ENCODE measurements at places on chromosomes 16 and 17.

GRCh38 chr17:9419932-9420453 is 155.6 kb downstream of the STX8 start:
- no peak for DNase-seq

DNA sequence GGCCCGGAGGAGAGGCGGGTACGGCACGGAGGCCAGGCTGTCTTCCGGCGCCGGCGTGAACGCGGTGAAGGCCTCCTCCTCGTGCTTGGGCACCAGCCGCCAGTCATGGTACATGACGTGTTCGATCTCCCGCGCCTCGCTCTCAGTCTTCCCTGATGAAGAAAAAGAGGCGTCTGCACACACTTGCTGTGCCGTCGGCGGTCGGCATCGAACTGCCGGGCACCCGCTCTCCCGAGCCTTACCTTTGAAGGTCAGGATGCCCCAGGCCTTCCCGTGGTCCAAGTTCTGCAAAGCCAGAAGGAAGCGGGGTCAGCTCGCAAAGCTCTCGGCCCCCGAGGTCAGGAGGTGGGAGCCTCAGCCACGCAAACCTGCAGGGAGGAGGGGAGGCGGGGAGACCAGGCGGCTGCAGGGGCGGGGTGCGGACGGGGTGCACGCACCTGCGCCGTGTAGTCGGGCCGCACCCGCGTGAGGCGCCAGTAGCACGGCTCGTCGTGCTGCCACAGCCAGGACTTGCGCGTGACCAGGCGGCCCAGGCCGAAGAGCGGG is at the start of gene EME2:
Gene EME2 (plus strand): TSS at position 449 of the 546 bp plus-strand sequence. CDS start 418 bp downstream, outside the sequence.
- DNase-seq: no peak

- no peak for DNase-seq
Observed at GRCh38 chr17:74778960-74779359, 2.8 kb upstream of the NAT9 start.

- no peak for DNase-seq
Observed at GRCh38 chr17:1638171-1638590, 7.4 kb downstream of the SCARF1 start.

- DNase-seq: no peak
Observed at GRCh38 chr16:60744198-60744597, 1292.0 kb downstream of the CDH8 start.

- no peak for DNase-seq
Observed at GRCh38 chr16:27337024-27337423, 23.2 kb downstream of the IL4R start.

DNA sequence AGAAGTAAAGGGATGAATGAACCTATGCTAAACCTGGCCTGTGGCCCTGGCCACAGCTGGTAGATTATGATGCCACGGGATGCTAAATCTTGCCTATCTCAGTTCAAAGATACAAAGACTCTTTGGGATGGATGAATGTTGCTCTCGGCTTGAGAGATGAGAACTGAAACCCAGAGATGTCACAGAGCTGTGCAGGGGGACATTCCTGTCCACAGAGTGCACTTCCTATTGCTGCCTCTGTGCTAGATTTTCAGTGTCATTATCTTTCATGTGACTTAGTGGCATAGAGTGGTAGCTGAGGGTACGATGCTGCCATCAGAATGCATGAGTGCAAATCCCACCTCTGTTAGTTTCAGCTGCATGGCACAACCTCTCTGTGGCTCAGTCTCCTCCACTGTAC is 2.3 kb upstream of the MT1M start:
- DNase-seq: no peak

DNA sequence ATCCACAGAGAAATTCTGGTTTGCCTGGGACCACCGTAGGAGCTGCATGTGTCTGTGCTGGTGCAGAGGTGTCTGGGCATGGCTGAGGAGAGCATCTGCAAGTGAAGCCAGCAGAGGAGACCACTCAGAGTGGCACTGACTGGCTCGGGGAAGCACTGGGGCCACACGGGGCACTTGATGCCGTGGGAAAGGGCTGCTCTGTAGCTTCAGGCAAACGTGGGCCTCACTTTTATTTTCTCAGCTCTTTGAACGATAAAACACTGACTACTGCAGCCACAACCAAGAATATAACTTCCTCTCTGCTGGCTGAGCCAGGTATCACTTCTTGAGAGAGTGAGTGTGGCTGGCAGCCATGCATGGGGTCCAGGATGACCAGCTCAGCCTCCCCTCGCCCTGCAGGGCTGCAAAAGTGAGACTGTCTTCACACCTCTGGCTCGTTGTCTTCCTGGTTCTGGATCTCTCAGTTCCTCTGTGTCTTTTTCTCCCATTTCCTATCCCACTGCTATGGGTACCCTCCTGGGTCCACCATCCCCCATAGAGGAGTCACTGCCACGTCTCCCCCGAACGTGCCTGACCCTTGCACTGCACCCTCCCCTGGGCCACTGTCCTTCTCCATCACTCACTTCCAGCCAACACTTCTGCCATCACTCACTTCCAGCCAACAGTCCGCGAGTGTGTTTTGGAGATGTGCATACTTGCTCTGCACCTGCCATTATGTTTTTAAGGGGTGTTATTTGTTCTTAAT is 201.4 kb upstream of the CHMP6 start:
- no peak for DNase-seq

GRCh38 chr16:254461-254860 is 19.8 kb downstream of the FAM234A start:
- DNase-seq: no peak

- DNase-seq: no peak
Observed at GRCh38 chr17:79046197-79046915, 22.4 kb downstream of the C1QTNF1 start.

DNA sequence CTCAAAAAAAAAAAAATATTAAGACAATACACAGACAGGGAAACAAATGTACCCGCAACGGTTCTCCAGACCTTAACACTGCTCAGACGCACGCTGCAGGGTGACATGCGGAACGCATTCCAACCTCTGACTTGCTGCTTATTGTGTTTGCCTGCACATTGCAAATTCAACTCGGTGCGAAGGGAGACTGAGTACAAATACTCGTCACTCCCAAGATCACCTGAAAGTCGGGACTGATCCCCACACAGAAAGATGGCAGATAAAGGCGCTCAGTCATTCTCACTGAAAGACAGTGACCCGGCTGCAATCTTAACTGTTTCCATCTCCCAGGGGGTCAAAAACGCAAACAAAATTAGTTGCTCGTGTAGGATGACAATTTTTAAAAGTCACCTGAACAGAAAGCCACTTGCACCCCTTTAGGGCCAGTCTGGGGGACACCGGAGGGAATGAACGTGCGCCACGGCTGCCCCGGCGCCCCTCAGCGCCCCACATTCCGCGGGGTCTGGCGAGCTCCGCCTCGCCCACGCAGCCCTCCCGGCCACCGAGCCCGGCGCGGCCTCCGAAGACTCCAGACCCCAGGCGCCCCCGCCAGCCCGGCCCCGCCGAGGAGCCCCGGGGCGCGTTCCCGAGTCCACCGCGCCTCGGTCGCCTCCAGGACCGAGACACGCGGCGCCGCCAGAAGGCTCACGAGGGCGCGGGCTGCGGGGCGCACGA is 589 bp downstream of the CLCN7 start:
- no peak for DNase-seq

- no peak for DNase-seq
Observed at GRCh38 chr17:15456496-15456895, 10.9 kb downstream of the CDRT4 start.

DNA sequence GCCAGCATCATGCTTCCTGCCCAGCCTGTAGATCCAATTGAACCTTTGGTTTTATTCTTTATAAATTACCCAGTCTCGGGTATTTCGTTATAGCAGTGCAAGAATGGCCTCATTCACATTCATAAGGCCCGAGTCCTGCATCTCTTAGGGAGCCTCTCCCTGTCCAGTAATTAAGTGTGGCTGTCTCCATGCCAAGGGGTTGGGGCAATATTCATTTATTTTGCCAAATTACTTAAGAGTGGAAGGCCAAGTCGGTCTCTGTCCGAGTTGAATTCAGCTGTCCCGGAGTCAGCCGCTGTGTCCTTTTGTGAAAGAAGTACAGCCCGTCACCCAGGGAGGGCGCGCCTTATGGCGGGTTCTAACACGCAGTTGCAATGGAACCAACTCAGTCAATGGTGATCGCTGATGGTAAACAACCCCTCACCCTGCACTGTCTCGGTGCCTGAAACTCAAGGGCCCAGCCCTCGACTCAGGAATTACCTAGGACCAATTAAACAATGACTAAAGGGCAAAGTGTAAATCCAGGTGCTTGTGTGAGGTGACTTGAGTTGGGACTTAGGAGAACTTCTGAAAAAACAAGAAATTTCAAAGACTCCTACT is 22.2 kb downstream of the KIAA0513 start:
- no peak for DNase-seq

DNA sequence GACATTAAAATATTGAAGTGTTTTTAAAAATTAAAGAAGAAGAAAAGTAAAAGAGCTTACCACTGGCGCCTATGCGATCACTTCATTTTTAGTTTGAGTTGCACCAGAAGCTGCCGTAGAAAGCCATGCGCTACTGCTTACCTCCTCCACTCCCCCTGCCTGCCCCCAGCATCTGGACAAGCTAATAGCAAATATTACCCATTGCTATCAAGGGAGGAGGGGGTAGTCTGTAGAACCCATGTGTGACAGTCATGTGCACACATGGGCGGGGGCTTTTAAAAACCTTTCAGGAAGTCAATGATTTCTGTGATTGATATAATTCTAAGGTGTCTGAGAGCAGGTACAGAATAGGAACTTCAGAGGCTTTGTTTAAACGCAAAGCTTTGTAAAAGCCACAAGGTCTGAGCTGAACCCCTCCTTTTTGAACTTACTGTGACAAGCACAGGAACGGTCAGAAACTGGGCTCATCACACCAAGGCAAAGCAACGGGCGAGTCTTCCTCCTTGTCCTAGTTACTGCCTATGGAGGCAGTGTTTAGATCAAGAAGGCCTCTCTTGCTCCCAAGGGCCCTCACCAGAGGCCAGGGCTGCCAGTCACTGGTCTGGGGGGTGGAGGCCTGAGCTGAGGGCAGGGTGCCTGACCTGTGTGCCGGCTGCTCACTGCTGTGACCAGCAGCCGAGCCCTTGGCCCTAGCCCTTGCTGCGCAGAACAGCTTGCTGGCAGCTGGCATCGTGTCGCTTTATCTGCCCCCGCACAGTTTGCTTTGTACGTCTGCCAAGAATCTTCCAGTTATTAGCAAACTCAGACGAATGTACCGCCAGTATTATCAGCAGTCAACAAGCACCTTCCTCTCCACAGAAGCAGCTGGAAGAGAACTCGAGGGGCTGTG is 15.0 kb downstream of the GINS2 start:
- DNase-seq: peak; percentile 10

- DNase-seq: no peak
Observed at GRCh38 chr17:73232587-73233373, 28.9 kb downstream of the CPSF4L start.

DNA sequence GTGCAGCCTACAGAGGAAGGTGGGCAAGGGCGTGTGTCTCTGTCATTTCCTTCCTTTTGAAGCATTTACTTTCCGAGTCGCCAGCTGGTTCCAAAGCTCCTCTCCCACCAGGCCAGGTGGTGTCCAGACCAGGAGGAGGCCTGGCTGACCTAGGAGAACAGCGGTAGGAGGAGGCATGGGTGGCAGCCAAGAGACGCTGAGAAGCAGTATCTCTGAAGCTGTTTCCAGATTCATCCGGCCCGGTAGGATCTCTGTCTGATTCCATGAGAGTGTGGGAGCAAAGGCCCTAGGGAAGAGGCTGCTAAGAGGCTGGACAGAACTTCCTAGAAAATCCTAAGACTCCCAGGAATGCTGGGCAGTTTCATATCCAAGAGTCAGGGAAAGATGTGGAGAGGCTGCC is 20.3 kb downstream of the MEOX1 start:
- no peak for DNase-seq

DNA sequence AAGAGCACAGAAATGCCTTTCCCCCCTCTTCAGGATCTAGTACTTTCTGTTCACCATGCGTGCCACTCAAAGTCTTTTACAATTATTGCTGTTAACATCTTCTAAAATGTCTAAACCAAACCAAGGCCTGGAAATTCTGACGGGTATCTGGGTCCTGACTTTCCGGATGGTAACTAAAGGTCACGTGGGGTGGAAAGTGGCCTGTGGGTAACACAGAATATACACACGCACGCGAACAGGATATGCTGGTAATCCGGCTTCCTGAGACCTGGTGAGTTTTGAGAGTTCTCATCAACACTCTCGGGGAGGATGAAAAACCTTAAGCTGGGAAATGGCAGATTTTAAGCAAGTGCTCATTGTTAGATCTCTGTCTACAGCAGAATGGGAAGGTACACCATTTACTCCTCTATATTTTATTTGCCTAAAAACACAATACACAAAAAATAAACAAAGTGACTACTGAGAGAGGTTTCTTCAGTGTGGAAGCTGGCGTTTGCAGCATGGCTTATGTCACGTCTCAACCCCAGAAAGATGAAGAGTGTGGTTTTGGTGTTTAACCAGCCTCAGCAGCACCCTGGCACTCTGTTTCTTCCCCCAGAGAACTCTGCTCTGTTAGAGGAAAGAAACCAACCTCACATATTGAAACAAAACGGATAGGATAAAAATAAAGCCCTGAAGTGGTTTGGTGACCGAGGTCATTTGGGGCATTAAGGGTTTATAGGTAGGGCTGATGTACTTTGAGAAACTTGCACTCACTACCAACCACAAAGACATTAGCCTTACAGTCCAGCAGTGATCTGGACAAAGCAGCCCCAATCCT is 37.3 kb downstream of the SMG6 start:
- no peak for DNase-seq

DNA sequence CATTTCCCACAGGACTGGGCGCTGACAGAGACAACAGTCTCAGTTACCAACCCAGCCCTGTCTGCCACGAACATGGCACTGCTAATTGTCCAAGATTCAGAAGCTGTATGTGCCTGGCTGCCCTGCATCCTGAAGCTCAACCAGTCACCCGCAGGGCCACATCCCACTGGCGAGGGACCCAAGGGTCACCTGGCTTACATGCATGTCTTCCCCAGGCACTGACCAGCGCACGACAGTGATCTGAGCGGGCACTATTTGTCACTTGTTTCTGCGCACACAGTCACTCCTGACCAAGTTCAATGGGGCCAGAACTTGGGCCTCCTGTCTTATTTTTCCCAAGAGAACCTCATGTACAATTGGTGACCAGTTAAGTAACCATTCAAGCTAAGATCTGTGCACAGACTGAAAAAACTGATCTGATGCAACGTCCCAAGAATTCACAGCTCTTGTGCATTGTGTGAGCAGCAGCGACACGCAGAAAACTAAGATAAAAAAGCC is 13.1 kb downstream of the USP7 start:
- DNase-seq: peak; percentile 24

DNA sequence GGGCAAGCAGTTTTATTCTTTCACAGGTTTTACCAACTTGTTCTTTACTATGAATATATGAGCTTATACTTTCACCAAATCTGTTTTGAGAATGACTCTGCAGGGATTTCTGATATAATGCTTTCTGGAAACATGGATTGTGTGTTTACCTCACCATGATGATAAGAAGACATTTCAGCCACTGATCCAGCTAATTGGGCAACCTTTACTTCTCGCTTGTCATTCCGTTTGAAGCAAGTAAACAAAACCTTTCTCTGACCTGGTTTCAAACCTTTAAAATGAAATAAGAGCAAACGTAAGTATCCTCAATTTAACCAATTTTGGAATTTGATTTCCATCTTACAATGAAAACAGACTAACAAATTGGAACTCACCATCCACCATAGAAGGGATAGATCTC is 13.7 kb downstream of the TOP2A start:
- no peak for DNase-seq

- DNase-seq: no peak
Observed at GRCh38 chr17:4326608-4327007, 39.9 kb downstream of the UBE2G1 start.
